OCI-M1 (cell line): ENCODE measurements at places on chromosomes 13 and 19.

DNA sequence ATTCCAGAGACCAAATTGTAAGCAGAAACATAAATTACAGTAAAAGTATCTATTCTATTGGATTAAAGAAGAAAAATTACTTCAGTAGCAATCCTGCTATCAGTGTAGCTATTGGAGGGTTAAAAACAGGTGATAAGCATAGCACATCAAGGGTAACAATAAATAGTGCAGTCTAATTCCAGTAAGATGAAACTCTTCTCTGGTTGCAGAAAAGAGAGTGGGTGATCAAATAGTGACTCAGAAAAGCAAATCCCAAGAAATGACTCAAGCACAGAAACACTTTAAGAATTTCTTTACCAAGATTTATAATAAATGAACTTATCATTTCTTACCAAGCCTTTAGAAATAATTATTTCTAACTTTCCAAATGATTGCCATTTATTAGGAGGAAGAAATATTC lies 135.7 kb downstream of the LMO7 start:
- no peak for DNase-seq

GRCh38 chr19:11446652-11447301 lies 11.3 kb downstream of the PRKCSH start:
- DNase-seq: peak; percentile 85

- DNase-seq: peak; percentile 42
Measured at GRCh38 chr13:104577071-104577815, 1511.0 kb upstream of the SLC10A2 start.

- no peak for DNase-seq
Measured at GRCh38 chr19:2797280-2797679, 12.0 kb downstream of the THOP1 start.

DNA sequence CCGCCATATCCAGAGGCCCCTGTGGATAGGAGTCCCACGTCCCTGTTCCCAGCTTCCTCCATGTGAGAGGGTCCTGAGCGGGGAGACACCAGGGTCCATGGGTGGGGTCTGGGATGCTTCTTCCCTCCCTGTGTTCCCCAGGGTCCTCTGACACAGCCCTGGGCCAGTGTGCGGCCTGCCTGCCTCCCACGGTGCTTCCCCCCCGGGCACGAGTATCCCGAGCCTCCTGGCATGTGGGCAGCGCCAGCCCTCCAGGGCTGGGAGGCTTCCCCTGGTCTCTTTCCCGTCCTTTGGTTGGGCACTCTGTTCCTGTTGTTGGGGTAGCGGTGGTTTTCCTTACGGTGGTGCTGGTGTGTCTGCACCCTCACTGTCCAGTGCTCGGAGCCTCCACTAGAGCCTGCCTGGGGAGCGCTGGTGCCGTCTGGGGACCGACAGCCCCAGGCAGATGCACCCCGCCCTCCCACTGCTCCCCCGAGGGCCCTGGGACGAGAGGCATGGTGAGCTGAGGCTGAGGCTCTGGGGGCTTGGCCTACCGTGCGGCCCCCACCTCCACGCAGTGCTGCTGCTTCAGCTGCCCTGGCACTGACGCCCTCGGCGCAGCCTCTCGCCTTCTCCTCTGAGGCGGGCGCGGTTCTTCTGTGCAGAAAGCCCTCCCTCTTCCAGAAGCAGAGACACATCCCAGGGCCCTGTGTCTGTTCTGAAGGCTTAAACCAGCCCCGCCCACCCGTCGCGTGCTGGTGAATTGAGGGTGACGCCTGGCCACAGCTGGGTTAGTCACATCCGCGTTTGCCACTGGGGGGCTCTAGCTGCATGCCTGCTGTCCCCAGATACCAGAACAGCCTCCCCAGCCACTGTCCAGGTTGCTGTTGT lies 27.9 kb downstream of the PLEKHJ1 start:
- no peak for DNase-seq

DNA sequence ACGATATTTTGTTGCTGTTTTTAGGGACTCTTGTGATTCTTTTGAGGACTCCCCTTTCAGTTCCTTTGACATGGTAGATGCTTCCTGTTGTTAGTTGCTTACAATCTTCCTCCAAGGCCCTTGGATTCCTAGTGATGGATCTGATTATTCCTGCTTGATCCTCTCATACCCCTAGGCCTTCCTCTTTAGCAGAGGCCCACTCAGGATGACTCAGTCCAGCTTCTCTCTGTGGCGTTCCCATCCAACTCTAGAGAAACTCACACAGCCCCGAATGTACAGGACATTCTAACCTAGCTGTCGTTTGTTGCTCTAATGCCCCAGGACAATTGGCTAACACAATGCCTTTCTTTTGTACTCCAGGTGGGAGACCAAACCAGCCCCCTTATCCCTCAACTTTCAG lies 191.4 kb downstream of the POSTN start:
- no peak for DNase-seq

- DNase-seq: no peak
Measured at GRCh38 chr19:12325690-12326089, 7.7 kb downstream of the ZNF563 start.

- DNase-seq: no peak
Measured at GRCh38 chr13:99305158-99305557, 2.0 kb downstream of the GPR183 start.
